ENCODE measurements at places on chromosomes 6 and 20.

- peak; percentile 78 for DNase-seq
These were observed 17.6 kb upstream of the EIF2S2 start for GRCh38 chr20:34129518-34130162.

DNA sequence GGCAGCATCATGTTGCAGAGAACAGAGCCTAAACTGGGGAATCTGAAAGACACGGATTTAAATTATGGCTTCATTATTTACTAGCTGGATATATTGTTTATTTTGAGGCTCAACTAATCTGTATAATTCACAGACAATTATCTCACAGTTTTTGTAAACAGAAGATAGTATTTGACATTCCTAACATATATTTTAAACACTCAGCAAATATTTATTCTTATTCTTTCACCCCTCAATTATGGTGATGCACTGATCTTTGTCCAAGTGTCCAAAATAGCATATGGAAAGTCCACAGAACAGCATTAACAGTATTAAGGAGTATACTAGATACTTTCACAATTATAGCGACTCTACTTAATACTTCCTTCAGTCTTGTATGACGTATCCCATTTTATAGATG, 257.0 kb downstream of the ADGRG6 start:
- DNase-seq, result no peak

GRCh38 chr6:18016133-18016532, 28.7 kb upstream of the KIF13A start:
- no peak for DNase-seq

DNA sequence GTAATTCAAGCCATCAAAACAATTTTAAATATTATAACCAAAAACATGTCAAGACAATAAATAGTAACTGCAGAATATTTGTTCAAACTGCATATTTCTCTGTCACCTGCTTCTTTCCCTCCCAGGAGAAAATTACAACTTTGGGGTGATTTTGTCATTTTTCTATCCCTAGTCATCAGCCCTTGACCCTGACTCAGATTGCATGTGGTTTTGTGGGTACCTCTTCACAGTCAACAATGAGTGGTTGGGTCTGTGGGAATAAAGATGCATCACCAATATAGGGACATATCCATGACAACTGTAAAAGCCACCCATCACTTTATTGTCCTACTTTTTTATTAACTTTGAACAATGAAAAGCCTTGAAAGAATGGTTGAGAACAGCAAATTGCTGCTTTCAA, 7.3 kb downstream of the COL10A1 start:
- DNase-seq, result peak; percentile 42

GRCh38 chr6:16129623-16130401, 926 bp downstream of the MYLIP start:
- peak; percentile 27 for DNase-seq

GRCh38 chr20:62902926-62903615, 23.2 kb downstream of the DIDO1 start:
- no peak for DNase-seq

All from activated CD4-positive, alpha-beta T cell treated with anti-CD3 and anti-CD28 coated beads, Interleukin-10, Interleukin-2, amounts not matched to agents 100 ng/mL and 50 ng/mL, durations not matched to agents 16 hours and 8 hours (primary cell).